ENCODE measurements at places on chromosomes 1 and 21.
A peak's percentile ranks its signal among the peaks of the same experiment; 100 is the strongest.

DNA sequence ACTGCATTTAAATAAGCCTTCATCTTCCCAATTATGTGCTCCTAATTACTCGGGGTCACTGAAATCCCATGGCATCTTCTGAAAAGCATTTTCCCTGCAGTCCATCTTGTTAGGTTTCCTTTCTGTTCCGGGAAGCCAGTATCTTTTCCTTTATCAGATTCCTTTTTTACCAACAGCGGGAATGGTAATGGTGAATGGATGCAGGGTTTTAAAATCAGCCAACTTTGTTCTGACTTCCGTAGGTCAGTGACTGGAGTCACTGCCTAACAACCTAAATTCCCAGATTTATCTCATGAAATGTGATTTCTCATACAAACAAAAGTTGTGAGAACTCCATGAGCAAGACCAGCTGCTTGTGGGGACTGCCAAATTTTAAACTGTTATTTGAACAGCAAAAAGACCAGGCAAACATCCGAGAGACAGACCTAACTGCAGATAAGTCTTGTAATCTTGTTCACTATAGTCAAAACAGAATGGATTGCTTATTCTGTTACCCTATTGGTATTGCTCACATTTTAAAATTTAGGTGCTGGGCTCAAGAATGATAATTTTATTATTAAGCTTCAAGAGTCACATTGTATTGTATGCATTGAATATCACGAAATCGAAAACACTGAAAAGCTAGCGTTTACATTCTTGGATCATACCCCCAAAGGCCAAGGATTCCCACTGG is 1.2 kb upstream of the RWDD3 start:
- no peak for DNase-seq

GRCh38 chr1:112358798-112359408 is 37.1 kb upstream of the CTTNBP2NL start:
- peak; percentile 82 for DNase-seq

- DNase-seq = no peak
Observed at GRCh38 chr1:186500804-186501203, 39.9 kb upstream of the PDC start.

GRCh38 chr1:209643285-209644020 is 8.8 kb downstream of the LAMB3 start:
- no peak for DNase-seq

DNA sequence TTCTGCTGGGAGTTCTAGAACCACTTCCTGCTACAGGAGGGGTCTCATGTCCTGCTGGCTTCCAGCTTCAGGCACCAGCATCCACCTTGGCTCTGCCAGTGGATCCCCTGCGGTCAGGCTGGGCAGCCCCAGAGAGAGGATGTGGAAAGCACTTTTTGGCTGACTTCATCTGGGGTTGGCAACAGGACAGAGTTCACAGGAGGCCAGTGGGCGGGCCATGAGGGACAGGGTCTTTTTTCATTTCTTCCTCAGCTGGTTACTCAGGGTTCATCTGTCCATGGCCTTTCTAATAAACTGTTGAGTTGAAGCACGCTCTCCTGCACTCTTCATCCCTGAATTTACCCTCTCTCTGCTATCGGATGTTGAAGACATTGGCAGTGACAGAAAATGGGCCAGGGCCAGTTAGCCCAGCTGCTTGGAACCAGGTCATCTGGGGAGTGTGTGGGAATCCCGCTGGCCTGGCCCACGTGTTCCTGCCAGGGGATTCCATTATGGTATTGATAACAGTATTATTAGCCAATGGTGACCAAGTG is 45.2 kb downstream of the RPS6KA1 start:
- no peak for DNase-seq

DNA sequence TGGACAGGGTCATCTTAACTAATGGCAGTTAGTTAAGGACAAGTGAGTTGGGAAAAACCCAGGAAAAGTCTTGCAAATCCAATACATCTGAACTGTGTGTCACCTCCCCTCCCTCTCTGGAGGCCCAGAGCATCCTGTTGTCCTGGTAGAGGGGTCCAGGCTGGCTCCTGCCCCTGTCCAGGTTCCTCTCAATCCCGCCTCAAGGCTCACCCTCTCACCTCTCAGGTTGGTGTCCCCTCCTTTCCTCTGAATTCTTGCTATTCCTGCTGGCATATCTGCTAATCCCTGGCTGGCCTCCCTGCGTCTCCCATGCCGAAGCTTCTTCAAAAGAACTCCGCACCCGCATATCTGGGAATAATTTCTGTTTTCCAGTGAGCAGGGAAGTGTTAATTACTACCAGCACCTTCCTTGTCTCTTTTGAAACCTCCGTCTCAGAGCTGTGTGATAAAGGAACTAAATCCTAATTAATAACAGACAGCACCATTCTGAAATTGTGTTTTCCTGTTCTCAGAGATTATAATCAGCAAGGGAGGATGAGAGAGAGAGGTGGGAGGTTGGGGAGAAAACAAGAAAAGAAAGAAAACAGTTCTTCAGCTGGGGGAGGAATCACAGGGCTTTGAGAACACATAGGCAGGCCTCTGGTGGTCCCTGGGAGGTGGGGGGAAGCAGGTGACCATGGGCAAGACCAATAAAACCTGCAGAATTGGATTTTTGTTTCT is 568.0 kb downstream of the PTPRU start:
- no peak for DNase-seq

- no peak for DNase-seq
Observed at GRCh38 chr1:17711941-17712340, 43.2 kb upstream of the ACTL8 start.
